Memory B cell (primary cell): ENCODE measurements at places on chromosomes 12 and 14.
A peak's percentile ranks its signal among the peaks of the same experiment; 100 is the strongest.

DNA sequence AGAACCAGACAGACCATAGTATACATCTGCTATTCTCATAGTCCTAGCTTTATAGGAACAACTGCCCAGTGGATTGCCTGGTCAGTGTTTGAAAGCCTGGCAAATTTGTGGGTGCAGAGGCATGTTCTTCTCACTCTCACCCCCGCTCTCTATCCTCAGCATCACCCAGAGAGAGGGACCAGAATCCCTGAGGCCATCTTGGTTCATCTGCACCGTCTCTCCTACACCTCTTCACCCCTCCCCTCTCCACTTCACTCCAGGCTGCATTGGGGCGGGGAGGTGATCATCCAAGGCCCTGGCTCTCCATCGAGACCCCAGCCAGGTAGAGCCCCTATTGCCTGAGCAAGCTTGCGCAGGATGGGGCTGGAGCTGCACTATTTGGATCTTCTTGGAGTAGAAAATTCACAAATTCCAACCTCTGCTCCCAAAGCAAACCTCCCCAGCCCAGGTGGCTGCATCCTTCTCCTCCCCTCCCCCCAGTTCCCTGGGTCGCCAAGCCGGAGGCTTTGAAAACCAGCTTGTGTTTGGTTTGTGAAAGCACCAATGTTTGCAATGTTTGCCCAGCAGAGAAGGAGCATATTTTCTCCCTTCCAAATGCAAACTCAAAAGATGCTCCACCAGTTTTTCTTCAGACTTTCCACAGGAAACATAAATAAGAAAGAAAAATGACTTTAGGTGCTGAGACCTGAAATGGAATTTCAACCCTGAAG is 18.6 kb upstream of the COL2A1 start:
- no peak for DNase-seq

- no peak for DNase-seq
Measured at GRCh38 chr12:20272801-20273200, 95.5 kb upstream of the PDE3A start.

- no peak for DNase-seq
Measured at GRCh38 chr12:9344541-9344940, 136.3 kb upstream of the PZP start.

- no peak for DNase-seq
Measured at GRCh38 chr14:53542732-53543131, 389.6 kb upstream of the DDHD1 start.

DNA sequence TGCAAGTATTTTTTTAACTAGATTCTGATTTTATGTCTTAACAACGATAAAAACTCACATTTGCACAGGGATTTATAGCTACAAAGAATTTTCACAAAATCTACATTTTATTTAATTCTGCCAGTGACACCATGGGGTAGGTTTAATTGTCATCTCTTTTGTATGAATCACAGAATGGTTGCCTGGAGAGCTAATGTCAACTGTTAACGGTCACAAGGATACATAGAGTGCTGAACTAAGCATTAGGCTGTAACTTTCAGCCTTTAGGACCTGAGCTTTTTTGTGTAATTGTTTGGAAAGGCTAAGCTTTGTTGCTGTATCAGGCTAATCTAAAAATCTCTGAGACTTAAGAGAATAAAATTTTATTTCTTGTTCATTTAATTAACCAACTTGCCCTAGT is 465.3 kb upstream of the TBX3 start:
- no peak for DNase-seq

DNA sequence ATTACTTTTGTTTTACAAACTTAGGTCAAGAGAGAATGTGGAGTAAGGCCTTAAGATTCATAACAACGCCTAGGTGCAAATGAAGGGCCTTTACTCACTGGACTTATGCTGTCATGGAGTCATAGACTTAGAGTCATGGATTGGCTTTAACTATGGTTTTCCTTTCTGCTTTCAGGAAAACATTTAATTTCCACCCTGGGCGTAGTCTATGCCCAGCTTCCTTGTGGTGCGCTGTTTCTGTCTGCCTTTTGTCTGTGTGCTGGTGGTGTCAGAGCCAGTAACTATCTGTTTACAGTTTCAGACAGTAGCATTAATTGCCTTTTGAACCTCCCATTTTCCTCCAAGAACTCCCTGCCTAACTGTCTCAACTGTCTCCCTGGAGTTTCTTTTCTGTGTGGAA is 31.8 kb upstream of the COX6A1 start:
- DNase-seq, result no peak

DNA sequence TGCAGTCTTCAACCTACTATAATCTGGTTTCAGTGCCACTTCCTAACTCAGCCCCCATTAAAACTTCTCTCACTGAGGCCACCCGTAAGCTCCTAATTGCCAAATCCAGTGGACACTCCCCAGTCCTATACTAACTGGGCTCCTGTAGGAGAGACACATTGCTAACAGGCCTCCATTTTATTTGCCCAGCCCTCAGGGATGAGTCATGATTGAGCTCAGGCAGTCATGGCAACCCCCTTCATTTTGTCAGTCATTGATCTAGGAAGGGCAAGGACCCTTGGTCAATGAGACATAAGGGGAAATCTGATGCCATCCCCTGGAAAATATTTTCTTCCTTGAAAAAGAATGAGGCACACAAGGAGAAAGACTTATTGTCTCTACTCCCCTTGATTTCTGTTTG is 70.1 kb upstream of the HIF1A start:
- DNase-seq, result no peak

DNA sequence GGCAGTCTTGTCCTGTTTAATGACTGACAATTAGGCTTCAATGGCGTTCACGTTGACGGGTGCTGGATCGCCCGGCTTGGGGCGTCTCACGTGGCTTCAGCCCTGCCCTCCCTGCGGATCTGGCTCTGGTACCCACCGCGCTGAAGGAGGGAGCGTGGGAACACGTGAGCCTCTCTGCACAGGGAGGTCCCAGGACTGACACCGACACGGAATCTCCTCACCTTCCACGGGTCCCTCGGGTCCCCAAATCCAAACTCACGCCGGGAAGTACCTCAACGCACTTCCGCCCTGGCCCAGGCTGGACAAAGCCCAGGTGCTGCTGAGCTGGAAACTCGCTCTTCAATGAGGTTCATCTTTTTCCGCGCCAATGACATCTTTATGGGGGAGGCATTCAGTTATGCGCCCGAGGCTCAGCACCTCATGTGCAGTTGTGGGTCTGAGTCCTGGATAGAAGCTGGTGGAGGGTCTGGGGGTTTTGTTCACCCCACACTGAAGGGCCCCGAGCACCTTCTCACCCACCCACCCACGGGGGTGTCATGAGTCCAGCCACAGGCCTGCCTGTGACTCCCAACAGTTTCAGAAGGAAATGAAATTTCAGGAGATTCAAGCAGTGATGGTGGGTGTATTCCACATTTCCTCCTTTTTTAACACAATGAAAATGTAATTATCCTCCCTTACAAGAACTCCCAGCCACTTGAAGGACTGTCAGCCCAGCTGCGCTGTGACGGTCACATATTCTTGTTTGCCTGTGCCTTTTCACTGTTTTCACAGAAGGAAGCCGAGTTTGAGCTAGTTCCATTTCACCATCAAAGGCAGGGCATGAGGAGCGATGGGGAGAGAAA is 251.7 kb upstream of the SFSWAP start:
- no peak for DNase-seq

GRCh38 chr12:55694651-55695050 is 13.1 kb downstream of the ITGA7 start:
- no peak for DNase-seq

GRCh38 chr14:77024171-77024691 is 4.3 kb downstream of the IRF2BPL start:
- no peak for DNase-seq

- DNase-seq, result peak; percentile 45
Measured at GRCh38 chr12:14995583-14996425, 23.0 kb downstream of the PDE6H start.

DNA sequence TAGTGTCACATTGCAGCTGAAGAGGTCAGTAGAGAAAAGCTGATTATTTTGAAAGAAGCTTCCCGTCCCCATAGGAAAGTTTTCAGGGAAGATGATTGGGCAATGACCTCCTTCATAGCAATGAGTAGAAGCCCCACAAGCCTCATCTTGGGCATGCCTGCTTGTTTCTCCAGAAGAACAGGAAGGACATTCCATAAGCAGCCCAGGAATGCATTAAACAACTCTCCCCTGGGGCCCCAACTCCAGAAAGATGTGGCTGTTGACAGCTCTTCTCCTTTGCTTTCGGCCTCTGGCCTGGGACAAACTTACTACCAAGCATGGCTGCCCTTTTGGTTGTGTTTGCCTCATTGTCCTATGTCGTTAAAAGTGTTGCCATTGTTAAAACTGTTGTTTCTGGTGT is 5.7 kb upstream of the VDR start:
- DNase-seq, result no peak

GRCh38 chr12:53483225-53483978 is 15.9 kb downstream of the MAP3K12 start:
- no peak for DNase-seq
